ENCODE measurements at places on chromosomes 13 and 19. TPM values are rescaled to one million over a fixed set of nuclear protein-coding genes. Genes with fewer than 3 reads are reported as not detected.

PRR12 gene
- total RNA-seq: 6.9 TPM

TYROBP gene
- not detected for total RNA-seq

PGPEP1 gene
- 45.5 TPM for total RNA-seq

ZSCAN18 gene
- total RNA-seq: 19.3 TPM

CYP4F11 gene
- total RNA-seq: not detected

APOC1 gene
- total RNA-seq: 4.4 TPM

VSTM2B gene
- not detected for total RNA-seq

ZNF382 gene
- total RNA-seq: 10.9 TPM

CYP4F8 gene
- total RNA-seq: not detected

SH2D3A gene
- 0.29 TPM for total RNA-seq

CGB5 gene
- total RNA-seq: not detected

LIM2 gene
- not detected for total RNA-seq

TTYH1 gene
- total RNA-seq: not detected

SKA3 gene
- 22.3 TPM for total RNA-seq

TRIM28 gene
- total RNA-seq: 357 TPM

GJB2 gene
- 2.4 TPM for total RNA-seq

ZIM2 gene
- total RNA-seq: not detected

S1PR2 gene
- total RNA-seq: 41.9 TPM

OR7C1 gene
- not detected for total RNA-seq

SERPINE3 gene
- total RNA-seq: not detected

GIPC1 gene
- total RNA-seq: 145 TPM

ZFR2 gene
- not detected for total RNA-seq

ZNF486 gene
- 8.8 TPM for total RNA-seq

DHDH gene
- not detected for total RNA-seq

DEDD2 gene
- total RNA-seq: 29.2 TPM

RNF225 gene
- 0.43 TPM for total RNA-seq

ZNF625 gene
- total RNA-seq: 7.0 TPM

TEX29 gene
- not detected for total RNA-seq

MAST1 gene
- not detected for total RNA-seq

ZNF66 gene
- 3.3 TPM for total RNA-seq

CYP2S1 gene
- 12.2 TPM for total RNA-seq

SIGLEC10 gene
- total RNA-seq: 0.14 TPM

FAM216B gene
- not detected for total RNA-seq

CNMD gene
- total RNA-seq: not detected

SULT2A1 gene
- total RNA-seq: not detected

TMEM238 gene
- not detected for total RNA-seq

ITGBL1 gene
- total RNA-seq: 71.8 TPM

ZNF628 gene
- total RNA-seq: 3.3 TPM

KISS1R gene
- total RNA-seq: 0.14 TPM

PSPN gene
- total RNA-seq: 0.43 TPM

CRX gene
- not detected for total RNA-seq

BAX gene
- 89.9 TPM for total RNA-seq

B3GNT3 gene
- not detected for total RNA-seq

PRRG2 gene
- 0.22 TPM for total RNA-seq

LILRA1 gene
- not detected for total RNA-seq

RFPL4AL1 gene
- not detected for total RNA-seq

FFAR3 gene
- total RNA-seq: not detected

KLK8 gene
- total RNA-seq: not detected

GRK1 gene
- total RNA-seq: under 0.01 TPM

MISP gene
- 0.22 TPM for total RNA-seq

OR1I1 gene
- total RNA-seq: not detected

All from placental pericyte (primary cell).